ENCODE measurements at places on chromosomes 12 and 14.

DNA sequence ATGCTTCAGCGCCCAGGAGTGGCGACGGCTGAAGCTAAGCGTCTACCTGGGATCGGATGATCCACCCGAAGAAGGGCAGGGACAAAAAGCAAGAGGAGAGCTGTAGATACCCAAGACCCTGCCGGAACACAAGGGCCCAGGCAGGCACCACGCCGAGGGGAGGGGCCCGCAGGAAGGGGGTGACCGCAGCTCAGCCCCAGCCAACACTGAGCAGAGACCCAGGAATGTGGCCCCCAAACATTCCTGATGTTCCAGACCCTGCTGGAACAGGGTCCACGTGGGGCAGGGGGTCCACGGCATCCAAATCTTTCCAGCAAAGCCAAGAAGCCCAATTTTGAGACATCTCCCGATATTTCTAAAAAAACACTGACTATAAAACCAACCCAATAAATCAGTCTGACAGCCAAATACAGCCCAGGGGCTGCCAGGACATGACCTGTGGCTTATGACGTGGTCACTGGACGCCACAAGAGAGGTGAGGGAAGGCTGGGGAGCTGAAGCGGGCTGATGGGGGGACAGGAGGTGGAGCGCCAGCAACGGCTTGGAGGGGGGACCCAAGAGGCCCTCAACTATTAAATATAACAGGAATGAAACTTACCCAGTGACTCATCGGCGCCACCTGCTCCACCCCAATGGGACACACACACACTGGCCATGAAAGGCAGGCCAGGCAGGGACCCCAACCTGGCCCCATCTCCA, 58.9 kb downstream of the NCOR2 start:
- no peak for DNase-seq

- DNase-seq = no peak
These were observed 23.6 kb downstream of the SAMD4A start for GRCh38 chr14:54590481-54590880.

DNA sequence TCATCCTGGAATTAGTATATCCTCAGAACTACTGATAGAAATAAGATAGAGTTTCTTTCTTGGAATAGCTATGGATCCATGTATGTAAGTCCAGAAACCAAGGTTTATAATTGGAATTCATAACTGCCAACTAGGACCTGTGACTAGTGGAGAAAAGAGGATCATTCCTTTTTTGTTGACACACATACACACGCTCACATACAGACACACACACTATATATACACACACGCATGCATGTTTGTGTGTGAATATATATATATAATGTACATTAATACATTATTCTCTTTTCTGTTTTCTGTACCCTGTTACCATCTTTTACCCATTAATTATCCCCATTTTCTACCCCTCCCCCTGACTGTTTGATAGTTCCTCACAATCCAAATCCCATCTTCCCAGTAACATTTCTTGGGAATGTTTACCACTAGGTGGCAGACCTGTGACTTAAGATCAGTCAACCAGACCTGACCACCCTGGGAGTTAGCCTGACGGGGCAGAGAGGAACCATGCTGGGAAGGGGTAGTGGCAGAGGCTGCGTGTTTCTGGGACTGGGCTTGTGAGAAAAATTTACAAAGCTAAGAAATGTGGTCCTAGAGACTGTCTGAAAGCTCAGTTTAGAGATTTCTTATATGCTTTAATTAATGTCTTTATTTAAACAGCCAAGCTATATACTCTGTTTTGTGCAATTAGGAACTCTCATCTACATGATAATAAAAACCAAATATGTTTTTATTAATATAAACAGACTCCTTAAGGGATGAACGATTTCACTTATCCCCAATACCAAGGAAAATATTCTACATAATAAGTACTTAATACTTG, 308.0 kb downstream of the PPFIA2 start:
- DNase-seq = no peak

DNA sequence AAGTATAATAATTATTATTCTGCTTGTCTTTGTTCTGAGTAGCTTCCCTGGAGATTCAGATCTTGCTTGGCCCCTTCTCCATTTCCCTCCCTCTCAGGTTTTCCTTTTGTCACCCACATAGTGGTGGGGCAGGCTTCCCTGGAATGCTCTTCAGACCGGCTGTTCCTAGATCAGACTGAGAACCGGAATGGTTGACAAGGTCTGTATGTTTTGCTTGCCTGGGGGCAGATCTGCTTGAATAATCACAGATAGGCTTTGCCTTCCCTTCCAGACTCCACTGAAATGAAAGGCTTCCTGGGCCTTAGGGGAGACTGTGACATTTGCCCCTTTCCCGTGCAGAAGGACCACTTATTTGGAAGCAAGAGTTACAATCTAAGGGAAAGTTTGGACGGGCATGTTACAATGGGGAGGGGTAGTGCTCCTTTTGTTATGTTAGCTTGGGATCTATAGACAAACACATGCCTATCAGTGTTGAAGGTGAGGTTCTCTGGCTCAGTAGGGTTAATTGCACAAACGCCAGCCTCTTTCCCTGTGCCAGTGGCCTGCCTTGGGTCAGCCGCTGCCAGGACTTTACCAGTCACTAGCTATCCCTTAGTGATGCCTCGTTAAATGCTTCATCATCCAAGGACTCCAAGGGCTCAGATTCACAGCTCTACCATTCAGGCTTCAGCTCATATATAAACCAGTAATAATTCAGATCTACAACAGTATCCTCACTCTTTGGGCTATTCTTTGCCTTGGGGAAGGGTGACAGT, 178.6 kb downstream of the SNAPC1 start:
- DNase-seq = no peak

DNA sequence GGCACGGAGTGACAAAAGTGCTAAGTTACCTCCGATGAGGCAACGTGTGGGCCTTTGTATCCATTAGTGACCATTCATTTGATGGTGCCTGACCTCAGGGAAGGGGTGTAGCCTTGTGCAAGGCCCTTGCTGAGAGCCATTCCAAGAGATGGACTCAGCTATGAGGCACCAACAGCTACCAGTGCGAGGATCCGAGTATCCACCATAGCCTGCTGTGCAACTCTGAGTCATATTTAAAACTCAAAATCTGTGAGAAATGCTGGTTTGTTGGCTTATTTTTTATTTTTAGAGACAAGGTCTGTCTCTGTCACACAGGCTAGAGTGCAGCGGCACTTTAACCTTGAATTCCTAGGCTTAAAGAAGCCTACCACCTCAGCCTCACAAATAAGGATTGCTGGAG, 25.1 kb upstream of the WNK1 start:
- DNase-seq = no peak

DNA sequence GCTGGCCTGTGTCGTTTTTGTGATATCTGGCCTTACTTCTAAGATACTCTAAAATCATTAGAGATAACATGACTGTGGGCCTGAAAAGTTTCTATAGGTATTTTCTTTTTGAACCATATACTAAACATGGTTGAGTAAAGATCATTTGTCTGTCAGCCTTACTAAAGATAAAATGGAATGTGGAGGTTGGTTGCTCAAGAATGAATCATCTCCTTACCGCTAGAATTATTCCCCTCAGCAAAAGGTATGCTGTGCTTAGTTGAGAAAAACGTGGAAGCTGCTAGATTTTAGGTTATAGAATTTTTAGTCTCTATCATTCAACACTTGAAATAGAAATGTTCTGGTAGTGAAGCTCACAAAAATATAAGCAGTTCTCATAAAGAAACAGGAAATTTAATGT, 407.3 kb downstream of the AEBP2 start:
- DNase-seq = no peak

DNA sequence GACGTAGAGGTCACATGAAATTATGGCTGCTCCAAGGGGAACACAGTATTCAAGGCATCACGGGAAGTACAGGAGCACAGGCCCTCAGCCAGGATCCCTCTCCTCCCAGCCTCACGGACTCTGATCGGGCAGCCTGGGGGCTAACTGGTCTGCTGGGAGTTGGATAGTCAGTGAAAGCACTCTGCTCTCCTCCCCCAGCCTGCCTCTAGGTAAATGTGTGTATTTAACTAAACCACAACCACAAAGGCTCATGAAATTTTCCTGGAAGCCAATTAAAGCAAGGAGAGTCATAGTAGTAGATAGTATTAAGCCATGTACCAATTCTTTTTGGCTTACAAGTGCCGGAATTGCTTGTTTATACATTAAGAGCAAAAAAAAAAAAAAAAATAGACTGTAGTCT, 254.3 kb downstream of the MSRB3 start:
- DNase-seq = no peak

DNA sequence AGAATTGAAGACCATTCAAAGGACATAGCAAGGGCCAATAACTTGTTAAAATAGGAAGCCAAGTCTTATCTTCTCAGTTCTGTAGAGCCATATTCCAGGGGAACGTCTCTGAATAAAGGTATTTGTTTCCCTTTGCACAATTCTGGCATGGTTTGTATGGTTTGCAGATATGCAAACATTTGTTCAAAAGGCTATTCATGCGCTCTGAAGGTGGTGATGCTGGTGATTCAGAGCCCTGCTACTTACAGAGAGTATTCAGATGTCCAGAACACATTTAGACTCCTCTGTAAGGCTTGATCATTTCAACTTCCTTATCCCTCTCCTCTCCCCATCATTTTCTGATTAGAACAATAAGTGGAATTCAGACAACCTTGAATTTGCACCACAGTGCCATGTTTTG, 35.9 kb downstream of the SLC4A8 start:
- no peak for DNase-seq

DNA sequence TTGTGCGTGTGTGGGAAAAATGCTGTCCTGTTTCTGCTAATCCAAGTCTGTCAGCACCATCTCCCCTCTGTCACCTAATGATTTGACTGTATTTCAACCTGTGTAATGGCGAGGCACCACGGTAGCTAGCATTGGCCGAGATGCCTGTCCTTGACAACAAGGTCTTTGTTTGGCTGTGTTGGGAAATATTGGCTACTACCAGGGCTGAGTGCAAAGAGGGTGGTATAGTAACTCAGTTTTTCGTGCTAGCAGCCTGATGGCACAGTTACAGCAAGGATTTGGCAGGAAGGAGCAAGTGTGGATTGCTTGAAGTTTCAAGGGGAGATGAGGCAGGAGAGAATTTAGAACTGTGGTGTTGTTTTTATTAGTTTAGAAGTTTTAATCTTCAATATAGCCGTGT, 440.3 kb upstream of the RGS6 start:
- DNase-seq = no peak

GRCh38 chr14:57687416-57687815, 178.5 kb downstream of the SLC35F4 start:
- no peak for DNase-seq

DNA sequence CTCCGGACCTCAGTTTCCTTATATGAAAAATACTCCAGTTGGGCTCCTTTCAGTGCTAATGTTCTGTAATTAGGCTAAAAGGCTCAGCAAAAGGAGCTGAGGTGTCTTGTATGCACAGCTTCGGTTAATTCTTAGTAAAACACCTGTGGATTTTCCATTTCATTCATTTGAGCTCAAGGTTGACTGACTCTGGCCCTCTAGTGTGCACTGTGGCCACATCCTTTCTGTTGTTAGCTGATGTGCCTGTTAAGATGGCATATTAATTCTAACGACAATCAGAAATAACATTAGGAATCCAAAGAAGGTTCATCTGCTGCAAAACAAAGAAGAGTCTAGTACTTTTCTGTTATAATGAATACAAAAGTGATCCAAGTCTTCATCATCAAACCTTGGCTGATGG, 45.6 kb downstream of the UNC79 start:
- no peak for DNase-seq

DNA sequence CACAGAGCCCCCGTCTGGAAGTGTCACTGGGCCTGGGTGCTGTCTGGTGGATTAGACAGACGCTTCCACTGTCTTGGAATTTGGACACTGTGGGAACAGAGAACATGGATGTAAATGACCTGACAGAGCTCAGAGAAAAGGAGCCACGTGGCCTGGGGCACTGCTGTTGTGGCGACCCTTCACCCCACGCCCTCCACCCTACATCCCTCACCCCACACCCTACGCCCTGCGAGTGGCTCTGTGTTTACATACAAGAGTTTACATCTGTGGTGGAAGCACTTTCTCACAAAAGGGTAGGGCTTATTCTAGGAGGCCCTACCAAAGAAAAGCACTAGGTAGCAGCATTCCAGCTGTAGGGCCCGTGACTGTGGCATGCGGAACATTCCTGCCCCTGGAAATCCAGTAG, 47.7 kb downstream of the B4GALNT3 start:
- DNase-seq = no peak

DNA sequence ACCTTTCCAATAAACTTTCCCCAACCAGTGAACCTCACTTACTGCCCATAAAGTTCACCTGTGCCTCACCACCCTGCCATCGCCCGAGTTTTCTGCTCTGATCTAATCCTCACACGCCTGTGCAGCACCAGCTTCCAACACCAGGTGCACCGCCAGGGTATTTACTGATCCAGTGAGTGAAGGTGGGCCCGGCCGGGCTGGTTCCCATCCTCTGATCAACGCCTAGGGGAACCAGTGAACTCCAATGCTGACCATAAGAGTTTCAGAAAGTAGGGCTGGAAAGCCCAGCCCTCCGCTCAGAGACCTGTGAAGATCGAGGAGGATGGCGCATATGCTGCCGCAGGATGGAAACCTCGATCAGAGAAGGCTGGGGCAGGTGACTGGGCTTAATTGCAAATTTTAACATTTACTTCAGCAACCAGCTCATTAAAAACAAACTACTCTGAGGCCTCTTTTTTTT, 685 bp upstream of the MYL6B start:
- DNase-seq = peak; percentile 64

- DNase-seq = no peak
These were observed 63.2 kb downstream of the NAV3 start for GRCh38 chr12:77893918-77894317.

DNA sequence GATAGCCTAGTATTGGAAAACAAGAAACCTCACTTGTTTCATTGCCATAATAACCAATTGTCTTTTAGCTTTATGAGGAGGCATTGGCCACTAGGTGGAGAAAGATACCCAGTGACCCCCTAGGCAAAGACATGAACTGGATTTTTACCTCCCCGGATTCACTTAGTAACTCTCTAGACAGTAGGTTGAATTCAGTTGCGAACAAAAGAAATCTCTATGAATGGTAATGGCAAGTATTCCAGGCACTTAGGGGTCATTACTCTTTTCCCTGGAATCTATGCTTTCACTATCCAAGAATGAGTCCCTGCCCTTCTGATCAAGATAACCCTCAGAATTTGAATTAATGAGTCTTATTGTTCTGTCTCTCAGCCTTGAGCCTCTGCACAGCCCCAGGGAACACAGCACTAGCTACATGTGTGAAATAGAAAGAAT, 29.5 kb upstream of the RHOJ start:
- DNase-seq = no peak
